ENCODE measurements at places on chromosomes 3 and 15. TPM values are rescaled to one million over a fixed set of nuclear protein-coding genes. Genes with fewer than 3 reads are reported as not detected.

DNA sequence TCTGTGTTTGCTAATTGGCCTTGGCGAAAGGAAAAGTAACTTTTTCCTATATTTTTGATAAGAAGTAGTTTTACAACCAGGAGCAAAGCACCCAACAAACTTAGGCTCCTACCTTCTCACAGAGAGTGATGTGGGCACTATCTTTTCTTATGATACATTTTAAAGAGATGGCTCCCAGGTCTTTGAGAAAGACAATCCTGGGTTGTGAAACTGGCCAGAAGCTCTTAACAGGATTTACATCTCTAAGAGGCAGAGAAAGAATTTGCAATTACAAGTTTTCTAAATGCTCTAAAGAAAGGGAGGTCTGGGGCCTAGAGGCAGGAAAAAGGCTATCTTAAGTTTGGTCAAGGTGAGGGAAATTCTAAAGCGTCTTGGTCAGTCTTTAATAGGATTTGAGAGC lies 609.7 kb downstream of the VGLL3 start:
- no peak overlapping the region for H3K4me3 ChIP-seq
- DNase-seq = no peak
- no peak overlapping the region for H3K27ac ChIP-seq

- peaks cover 12% of the 10 kb centered on the region for H3K36me3 ChIP-seq
- no peak overlapping the region for H3K4me3 ChIP-seq
- peaks cover 15% of the 10 kb centered on the region for H3K27me3 ChIP-seq
- no peak overlapping the region for H3K27ac ChIP-seq
- no peaks in the 10 kb centered on the region for H3K4me1 ChIP-seq
These were observed 33.7 kb downstream of the IDH3A start for GRCh38 chr15:78182821-78183220.

DNA sequence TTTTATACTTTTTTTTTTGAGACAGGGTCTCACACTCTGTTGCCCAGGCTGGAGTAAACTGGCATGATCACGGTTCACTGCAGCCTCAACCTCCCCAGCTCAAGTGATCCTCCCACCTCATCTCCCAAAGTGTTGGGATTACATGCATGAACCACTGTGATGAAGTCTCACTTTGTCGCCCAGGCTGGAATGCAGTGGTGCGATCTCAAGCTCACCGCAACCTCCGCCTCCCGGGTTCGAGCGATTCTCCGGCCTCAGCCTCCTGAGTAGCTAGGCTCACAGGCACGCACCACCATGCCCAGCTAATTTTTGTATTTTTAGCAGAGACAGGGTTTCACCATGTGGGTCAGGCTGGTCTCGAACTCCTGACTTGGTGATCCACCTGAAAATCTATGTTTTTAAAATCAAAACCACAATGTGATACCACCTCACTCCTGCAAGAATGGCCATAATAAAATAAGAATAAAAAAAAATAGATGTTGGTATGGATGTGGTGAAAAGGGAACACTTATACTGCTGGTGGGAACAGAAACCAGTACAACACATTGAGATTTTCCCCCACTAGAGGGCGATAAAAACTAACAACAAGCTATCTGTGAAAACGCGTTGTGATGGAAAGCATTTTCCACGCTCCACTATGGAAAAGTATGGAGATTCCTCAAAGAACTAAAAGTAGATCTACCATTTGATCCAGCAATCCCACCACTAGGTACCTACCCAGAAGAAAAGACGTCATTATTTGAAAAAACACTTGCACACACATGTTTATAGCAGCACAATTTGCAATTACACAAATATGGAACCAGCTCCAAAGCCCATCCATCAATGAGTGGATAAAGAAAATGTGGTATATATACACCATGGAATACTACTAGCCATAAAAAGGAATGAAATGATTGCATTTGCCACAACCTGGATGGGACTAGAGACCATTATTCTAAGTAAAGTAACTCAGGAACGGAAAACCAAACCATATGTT lies 26.8 kb upstream of the OCA2 start:
- no peak for DNase-seq
- H3K36me3 ChIP-seq = peaks cover 13% of the 10 kb centered on the region
- peaks cover 14% of the 10 kb centered on the region for H3K4me1 ChIP-seq
- no peak overlapping the region for H3K4me3 ChIP-seq

- no peak overlapping the region for H3K27ac ChIP-seq
- no peaks in the 10 kb centered on the region for H3K27me3 ChIP-seq
- H3K4me1 ChIP-seq = no peaks in the 10 kb centered on the region
- no peaks in the 10 kb centered on the region for H3K36me3 ChIP-seq
These were observed 566.7 kb upstream of the ZNF717 start for GRCh38 chr3:76352051-76352450.

The ABHD14A gene
- 13.1 TPM for total RNA-seq

All from natural killer cell treated with Interleukin-12 subunit alpha and Interleukin-12 subunit beta and Interleukin-15 and Interleukin-18, amount 100 ng/mL, for 72 hours (primary cell).